EL (cell line): ENCODE measurements at places on chromosomes 1 and 21.
A peak's percentile ranks its signal among the peaks of the same experiment; 100 is the strongest.

GRCh38 chr1:117735045-117735992 is 129.5 kb downstream of the TENT5C start:
- DNase-seq: peak; percentile 67

DNA sequence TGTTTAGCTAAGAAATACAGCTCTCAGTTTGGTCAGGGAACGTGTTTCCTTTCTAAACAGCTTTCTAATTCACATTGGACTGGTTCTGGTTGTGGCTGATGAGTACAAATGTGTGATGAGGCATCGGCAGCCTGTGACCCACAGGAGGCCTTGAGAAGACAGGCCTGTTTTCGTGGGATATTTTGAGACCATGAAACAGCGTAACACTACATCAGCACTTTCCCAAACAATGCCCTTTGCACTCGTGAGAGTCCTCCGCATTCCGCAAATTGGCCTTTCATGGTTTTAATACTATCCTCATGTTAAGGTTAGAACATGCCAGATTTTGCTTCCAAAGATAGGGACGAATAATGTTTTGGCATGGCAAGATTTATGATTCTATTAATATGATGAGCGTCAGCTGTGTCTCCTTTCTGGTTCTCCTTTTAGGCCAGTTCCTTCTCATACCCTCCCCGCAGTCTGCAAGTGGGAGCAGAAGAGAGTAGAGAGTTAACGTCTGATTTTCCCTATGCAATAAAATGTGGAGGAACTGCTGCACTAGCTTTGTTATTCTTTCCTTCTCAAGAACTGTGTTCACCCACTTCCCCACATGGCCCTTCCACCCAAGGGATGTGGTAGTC is 84.3 kb upstream of the L1TD1 start:
- no peak for DNase-seq

- DNase-seq: no peak
These were observed 3.7 kb downstream of the CD1A start for GRCh38 chr1:158257888-158258287.

DNA sequence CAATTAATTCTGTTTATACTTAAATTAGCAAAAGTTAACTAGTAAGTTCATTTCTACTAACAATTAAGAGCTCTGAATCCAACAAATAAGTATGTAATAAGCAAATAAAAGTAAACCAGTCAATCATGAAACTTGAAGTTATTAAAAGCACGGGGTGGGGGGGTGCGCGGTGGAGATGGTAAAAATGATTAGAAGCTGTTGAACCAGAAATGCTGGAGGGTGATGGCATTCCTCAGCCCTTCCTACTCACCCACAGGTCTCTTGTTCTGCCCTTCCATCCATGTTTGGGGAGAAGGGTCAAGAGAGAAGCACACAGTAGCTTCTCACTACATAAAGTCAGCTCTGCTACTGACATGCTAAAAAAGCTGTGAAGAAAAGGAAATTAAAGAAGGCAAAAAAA is 63.5 kb downstream of the AKT3 start:
- no peak for DNase-seq

DNA sequence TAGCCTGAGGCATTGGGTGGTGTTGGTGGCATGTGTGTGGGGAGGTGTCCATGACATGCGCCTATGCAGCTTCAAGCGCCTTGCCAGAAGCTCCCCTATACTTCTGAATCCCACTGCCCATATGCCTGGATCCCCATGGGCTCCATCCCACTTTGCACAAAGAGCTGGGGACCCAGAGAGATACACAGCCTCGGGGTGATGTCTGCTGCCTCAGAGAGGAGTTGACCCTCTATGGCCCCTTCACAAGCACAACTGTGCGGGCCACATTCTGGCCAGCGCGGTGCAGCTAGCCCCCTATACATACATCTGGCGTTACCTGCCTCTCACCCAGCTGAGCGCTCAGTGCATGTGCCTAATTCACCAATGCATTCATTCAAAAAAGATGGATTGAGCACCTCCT is 9.6 kb upstream of the PTPRF start:
- no peak for DNase-seq

- DNase-seq: no peak
These were observed 85.9 kb downstream of the LHX8 start for GRCh38 chr1:75220072-75220471.

DNA sequence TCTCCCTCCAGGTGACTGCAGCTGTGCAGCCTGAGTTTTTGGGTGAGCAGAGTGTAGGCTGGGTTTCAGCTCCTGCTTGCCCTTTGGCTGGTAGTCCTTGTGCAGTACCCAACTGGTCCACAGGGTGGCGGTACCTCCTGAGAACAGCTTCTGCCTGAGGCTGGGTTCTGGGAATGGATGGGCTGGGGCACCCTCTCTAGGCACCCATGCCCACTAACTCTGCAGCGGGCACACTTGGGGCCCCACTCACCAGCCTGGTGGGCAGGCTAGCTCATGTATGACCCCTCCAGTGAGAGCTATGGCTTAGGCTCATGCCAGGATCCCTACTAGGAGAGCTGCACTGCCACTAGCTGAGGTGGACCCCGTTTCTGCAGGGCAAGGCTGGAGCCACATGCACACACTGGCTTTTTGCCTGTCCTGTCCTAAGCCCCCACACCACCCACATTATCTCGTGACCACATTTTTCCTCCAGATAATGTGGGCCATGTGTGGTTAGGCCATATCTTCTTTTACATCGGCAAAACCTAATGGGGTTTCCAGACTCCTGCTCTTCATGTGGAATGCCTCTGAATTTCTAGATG is 15.5 kb upstream of the GSTM4 start:
- peak; percentile 71 for DNase-seq

GRCh38 chr1:167314671-167315070 is 94.0 kb downstream of the POU2F1 start:
- DNase-seq: no peak

GRCh38 chr21:33899199-33899598 is 16.4 kb downstream of the ATP5PO start:
- peak; percentile 37 for DNase-seq

- DNase-seq: no peak
These were observed 62.6 kb upstream of the C1orf105 start for GRCh38 chr1:172357753-172358385.

- peak; percentile 85 for DNase-seq
These were observed 59.3 kb downstream of the RNF220 start for GRCh38 chr1:44464361-44464760.

DNA sequence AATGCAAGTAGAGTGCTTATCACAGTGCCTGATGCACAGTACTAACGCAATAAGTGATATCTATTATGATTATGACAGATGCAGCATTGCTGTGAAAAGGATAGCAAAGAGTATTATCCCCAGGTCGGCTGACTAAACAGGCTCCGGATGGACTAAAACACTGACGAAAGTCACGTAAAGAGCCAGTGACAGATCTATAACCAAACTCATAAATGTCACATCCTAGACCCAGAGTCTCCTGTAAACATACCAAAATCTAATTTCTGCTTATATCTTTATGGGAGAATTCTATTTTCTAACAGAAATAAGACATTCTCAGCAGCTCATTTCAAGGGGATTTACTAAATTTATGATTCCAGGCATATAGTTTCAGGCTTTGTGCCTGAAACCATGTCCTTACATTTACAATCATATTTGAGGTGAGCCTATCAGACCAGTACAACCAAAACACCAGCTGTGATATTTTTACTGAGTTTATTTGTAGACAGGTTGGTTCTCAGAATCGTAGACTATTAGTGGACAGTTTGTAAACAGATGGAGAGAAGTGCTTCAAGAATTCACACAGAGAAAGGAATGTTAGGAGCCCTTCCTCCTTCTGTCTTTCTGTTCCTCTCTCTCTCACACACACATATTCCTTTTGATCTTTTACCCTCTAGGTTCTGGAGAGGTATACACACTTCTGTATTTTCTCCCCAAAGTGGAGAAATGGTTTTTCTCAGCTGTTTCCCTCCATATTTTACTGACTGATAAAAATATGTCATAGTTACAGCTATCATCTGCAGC is 52.4 kb upstream of the WDR26 start:
- no peak for DNase-seq

- no peak for DNase-seq
These were observed 106.7 kb downstream of the HMCN1 start for GRCh38 chr1:185840880-185841279.

- peak; percentile 3 for DNase-seq
These were observed 30.5 kb downstream of the CACNA1E start for GRCh38 chr1:181513786-181514297.

DNA sequence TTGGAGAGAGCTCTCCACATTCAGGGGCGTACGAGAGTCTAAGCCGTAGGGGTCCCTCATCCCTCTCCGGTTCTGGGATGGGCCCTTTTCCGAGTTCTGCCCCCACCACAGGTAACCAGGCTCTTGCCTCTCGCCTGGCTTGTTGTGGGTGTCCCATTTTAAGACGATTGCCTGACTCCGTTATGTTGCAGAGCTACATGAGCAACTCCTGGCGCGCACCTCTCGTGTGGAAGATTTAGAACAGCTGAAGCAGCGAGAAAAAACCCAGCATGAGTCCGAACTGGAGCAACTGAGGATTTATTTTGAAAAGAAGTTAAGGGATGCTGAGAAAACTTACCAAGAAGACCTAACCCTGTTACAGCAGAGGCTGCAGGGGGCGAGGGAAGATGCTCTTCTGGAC is 29.0 kb downstream of the PCNT start:
- no peak for DNase-seq

- DNase-seq: no peak
These were observed 473.7 kb upstream of the DEPDC1 start for GRCh38 chr1:68970571-68970970.

GRCh38 chr1:55777545-55777944 is 562.4 kb upstream of the USP24 start:
- DNase-seq: no peak

DNA sequence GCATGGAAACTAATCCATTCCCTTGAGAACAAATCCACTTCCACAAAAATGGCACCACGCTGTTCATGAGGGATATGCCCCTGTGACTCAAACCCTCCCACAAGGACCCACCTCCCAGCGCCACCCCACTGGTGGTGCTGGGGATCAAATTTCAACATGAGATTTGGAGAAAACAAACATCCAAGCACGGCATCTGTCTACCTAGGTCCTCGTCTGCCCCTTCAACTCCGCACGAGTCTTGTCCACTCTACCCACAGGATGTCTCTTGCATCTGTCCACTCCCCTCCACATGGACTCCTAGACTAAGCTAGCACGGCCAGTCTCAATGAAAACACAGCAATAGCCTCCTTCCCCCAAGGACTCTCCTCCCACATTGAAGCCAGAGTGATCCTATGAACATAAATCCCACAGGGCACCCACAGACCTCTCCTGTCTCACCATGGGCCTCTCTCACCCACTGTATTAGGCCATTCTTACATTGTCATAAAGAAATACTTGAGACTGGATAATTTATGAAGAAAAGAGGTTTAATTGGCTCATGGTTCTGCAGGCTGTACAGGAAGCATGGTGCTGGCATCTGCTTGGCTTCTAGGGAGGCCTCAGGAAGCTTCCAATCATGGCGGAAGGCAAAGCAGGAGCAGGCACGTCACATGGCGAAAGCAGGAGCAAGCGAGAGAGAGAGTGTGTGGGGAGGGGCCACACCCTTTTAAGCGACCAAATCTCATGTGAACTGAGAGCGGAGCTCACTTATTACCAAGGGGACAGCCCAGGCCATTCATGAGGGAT is 101.4 kb downstream of the TOMM20 start:
- no peak for DNase-seq

DNA sequence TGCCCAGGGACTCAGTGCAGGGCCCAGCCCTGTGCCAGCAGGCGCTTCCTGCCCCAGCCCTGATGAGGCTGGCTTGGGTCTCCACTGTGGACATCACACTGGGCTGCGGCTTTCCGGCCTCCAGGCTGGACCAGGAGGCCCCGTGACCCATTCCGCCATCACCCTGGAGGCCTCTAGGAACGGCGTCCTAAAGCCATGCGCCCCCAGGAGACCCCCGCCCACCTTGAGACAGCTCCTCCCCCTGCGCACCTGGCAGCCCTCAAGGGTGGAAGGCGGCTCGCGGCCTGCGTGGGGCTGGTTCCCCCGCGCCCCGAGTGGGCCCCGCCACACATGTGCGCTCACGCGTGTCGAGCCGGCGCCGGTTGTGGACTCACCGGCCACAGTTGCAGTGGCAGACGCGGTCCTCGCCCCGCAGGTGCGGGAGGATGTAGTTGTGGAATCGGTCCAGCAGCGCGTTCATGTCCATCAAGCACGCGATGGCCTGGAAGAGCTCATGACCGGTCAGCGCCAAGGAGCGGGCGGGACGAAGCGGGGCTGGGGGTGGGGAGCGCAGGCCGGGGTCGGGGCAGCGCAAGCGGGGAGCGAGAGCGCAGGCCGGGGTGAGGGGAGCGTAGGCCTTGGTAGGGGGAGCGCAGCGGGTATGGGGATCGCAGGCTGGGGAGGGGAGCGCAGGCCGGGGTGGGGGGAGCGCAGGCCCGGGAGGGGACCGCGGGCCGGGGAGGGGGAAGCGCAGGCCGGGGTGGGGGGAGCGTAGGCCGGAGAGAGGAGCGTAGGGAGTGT is 924 bp downstream of the TMEM240 start:
- DNase-seq: peak; percentile 43

DNA sequence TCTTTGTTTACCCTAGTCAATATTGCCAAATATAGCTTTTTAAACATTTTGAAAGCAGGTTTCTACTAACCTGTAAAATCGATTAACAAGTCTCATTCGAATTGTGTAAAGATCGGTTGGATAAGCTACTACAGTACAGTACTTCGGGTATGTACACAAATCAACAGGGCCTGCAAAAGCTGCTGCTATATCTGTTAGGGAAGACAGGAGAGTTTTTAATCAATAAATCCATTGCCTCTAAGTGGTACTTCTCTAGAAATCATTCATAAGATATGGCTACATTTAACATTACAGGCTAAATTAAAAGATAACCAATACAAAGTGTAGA is 34.8 kb upstream of the PSMG1 start:
- DNase-seq: no peak

DNA sequence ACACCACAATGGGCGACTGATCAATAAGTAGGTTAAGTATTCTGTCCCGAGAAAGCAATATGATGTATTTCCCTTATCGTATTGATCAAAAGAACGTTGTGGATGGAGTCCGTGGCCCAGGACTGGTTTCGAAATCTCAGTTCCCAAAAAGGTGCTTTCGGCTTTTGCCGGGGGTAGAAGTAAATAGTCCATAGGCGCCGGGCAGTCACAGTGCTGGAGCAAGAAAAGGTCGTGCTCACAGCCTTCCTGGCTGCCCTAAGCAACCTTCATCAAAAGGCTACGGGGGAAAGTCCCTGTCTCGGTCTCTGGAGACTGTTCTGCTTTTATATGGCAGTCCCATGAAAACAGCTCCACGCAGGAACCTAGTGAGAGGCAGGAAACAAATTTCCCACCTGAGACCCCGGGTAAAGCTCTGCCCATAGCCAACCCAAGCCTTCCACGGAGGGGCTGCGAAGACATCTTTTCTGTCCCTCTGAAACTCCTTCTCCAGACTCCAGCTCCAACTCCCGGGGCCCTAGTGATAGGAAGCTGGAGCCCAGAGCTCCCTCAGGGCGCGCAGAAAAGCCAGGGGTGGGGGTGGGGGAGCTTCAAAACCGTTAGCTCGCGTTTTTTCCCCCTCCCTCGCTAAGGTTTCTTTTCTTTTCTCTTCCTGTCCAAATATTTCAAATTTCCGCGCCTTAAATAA is 7.0 kb downstream of the CDKN2C start:
- peak; percentile 76 for DNase-seq

- no peak for DNase-seq
These were observed 101.1 kb upstream of the JUN start for GRCh38 chr1:58884706-58885661.
